ENCODE measurements at places on chromosomes 1 and 21.

DNA sequence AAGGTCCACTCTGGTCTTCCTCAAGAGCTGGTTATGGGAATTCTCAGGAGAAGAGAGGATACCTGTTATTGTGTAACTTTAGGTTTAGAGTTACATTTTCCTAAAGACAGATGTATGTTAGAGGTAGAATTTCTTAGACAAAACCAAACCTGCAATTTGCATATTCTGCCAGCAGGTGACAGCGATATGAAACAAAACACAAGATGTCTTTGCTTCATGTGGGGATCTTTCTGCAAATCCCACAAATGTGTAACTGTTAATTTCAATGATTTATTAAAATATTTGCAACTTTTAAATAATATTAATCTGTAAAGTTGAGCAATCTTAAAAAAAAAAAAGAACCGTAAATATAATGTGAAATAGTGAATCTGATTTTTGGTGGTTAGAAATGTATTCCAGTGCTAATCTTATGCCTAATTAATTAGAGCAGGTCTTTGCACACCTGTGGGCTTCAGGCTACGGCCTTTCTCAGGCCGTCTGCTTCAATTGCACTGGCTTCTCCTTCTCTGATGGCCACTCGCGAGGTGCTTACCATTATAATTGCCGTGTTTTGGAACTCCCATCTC lies 33.4 kb downstream of the FAM78B start:
- no peak for DNase-seq

DNA sequence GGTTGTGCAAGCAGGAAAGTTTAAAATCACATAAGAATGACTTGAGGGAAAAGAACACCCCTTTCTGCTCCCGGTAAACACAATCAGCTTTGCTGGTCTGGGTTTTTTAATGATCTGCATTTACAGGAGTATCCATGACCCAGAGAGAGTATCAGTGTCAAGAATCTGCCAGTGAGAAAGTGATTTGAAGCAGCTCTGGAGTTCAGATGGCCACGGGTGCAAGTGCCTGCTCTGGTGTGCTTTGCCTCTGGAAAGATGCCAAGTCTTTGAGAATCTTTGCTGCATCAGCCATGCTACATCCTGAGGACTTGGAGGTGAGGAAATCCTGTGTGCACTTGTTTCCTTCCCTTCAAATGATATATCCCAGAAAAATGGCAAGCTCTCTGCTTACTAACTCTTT lies 18.6 kb upstream of the MYSM1 start:
- no peak for DNase-seq

GRCh38 chr1:47280142-47280541 lies 33.8 kb downstream of the STIL start:
- DNase-seq, result no peak

GRCh38 chr1:99964806-99965205 lies 5.0 kb upstream of the SLC35A3 start:
- DNase-seq, result no peak

GRCh38 chr1:208523007-208523406 lies 278.8 kb upstream of the PLXNA2 start:
- DNase-seq, result no peak

GRCh38 chr21:32328595-32328994 lies 29.9 kb downstream of the MRAP start:
- no peak for DNase-seq

DNA sequence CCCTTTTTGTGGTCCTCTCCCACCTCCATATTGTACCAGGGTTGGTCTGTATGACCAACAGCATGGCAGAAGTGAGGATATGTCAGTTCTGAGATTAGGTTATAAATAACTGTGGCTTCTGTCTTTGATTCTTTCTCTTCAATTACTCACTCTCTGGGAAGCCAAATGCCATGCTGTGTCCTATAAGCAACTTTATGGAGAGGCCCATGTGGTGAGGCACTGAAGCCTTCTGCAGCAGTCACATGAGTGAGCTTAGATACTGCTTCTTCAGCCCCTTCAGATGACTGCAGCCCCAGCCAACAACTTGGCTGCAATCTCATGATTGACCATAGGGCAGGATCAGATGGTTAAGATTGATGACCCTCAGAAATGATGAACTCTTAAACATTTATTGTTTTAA lies 34.0 kb upstream of the SAMD13 start:
- DNase-seq, result no peak

DNA sequence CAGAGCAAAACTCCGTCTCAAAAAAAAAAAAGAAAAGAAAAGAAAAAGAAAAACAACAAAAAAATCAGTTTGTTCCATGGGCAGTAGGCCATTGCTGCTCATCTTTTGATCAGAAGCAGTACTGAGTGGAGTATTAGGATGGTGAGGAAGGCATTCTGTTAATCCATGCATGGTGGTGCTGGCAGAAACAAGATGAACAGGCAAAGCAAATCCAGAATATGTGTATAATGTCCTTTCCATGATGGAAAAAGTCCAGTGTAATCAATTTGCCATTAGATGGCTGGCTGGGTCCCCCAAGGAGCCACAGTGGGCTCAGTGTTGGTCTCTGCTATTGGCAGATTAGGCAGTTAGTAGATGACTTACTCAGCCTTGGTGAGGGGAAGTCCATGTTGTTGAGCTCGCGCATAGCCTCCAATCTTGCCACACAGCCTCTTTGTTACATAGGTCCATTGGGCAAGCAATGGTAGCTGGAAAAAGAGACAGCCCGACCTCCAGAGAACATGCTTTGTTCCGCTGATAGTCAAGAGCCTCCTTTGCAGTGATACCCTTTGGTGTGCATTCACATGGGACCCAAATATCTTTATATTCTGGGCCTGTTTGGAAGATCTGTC lies 23.3 kb downstream of the H3-3A start:
- no peak for DNase-seq

GRCh38 chr1:32885676-32886003 lies 651 bp upstream of the HPCA start:
- no peak for DNase-seq

GRCh38 chr1:61626816-61627215 lies 98.1 kb downstream of the TM2D1 start:
- DNase-seq, result no peak

DNA sequence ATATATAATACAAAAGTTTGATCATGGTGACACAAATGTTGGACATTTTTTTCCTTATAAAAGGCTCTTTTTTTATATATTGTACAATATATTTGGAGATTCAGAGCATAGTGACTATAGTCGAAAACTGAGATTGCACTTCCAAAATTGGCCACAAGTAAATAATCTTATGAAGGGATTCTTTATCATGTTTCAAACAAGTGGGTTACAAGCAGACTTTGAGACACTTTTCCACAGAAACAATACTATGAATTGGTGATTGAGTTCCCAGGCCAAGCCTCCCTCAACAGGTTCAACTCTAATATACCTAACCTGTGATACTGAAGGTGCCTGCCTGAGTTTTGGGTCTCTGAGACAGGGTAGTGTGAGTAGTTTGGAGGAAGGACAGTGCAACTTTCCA lies 13.8 kb downstream of the LEPR start:
- DNase-seq, result no peak

GRCh38 chr1:18926315-18927081 lies 24.1 kb upstream of the ALDH4A1 start:
- peak; percentile 43 for DNase-seq

- no peak for DNase-seq
These were observed 19.8 kb downstream of the CRB1 start for GRCh38 chr1:197287863-197288262.

DNA sequence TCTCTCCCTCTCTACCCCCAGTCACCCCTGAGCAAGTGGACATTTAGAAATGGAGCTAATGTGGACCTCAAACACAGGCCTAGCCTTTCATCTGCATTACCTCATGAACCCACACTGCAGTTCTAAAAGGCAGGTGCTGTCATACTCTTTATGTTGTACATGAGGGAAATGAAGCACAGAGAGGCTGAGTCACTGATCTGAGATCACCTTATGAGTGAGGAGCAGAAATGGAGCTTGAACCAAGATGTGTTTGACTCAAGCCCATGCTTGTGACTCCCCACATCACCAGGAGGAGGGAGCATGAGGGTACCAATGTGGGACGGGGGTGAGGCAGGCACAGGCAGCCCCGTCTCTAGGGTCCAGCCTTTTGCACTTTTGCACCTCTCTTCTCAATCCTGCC lies 702.8 kb downstream of the PTPRU start:
- DNase-seq, result no peak

GRCh38 chr1:68454534-68454933 lies 4.8 kb upstream of the RPE65 start:
- DNase-seq, result no peak

DNA sequence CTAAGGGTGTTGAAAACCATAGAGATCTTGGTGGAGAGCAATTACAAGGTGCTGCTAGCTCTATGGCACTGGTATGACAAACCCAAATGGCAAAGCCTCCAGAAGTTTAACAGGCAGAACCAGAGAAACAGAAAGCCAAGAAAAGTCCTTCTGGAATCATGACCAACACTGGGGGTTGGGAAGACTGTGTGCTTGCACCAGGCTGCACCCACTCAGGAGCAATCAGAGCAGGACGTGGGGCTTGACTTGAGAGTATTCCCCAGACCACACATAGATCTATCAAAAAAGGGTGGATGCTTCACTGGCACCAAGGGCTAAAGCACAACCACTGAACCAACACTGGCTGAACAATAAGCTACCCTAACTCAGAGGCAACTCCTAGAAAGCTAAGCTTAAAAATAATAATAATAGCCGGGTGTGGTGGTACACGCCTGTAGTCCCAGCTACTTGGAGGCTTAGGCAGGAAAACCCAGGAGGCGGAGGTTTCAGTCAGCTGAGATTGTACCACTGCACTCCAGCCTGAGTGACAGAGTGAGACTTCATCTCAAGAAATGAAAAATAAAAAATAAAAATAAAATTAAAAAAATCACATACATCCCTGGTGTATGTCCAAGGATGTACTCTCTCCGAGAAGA lies 20.1 kb upstream of the ENSA start:
- no peak for DNase-seq

DNA sequence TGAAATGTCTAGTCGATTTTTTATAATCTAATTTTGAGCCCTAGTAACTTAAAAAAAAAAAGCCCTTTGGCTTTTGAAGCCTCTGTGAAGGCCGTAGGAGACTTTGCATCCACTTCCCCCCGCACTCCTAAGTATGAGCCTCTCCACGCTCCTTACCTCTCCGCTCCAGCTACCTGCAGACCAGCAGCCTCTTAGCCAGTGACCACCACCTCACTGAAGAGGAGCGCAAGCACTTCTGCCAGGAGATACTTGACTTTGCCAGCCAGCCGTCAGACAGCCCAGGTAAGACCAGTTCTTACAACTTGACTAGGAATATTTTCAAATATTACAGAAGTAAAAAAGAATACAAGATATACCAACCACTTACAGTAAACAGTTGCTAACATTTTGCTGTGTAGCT lies 27.4 kb upstream of the PWP2 start:
- DNase-seq, result no peak

DNA sequence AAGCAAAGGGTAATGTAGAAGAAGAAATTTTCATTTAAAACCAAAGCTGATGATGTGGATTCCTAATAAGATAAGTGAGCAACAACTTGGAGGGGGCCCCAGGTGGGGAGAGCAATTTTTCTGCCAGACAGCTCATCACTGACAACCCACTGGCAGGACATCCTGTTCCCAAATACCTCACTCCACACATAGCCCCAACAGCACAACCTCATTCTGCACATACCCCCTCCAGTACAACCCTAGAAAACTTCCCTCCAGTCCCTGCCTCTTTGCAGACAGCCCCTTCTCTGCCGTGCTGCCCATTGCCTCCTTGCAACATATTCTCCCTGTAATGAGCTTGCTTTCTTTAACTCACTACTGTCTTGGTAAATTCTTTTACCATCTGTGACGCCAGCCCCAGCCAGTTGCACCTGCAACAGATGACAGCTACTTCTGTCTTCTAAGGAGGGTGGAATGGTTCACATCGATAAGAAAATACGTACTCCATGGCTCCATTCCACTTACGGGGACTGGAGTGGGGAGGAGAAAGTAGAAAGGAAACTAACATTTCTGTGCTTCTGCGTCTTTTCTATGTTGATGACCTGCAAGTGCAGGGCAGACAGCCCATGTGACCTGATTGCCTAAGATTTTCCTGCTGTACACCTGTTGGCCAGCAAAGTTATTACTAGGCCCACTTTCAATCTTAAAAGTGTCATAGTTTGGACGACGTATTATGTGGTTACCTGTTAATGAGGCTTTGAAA lies 14.7 kb downstream of the RHEX start:
- DNase-seq, result no peak

GRCh38 chr1:56788588-56788987 lies 30.6 kb downstream of the FYB2 start:
- no peak for DNase-seq

DNA sequence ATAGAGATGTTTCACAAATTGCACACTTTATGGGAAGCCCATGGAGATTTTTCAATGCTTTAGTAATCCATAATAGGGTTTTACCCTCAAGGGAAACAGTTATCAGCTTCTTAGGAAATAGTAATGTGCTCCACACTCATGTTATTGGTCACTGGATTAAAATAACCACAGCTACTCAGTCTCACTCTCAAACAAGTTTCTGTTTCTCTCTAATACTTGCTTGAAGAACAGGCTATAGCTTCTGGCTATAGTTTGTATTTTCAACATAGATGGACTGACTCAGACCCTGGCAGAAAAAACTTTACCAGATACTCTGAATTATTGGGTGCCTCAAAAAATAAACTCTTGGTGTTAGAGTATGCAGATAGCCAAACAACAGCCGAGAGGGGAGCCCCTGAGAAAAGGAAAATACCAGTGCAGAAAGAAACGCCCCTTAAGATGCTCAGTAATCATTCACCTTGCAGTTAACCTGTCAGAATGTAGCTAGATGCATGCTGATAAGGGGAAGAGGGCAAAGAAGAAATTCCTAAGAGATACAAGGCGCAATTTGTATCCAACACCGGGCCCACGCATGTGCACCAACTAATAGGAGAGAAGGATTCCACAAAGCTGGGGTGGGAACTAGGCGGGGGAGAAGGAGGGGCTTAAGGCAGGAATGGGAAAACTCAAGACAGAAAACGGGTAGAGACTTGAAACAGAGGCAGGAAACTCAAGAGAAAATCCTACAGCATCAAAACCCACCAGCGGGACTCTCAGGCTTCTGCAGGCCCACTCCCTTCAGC lies 30.4 kb upstream of the PDE4B start:
- DNase-seq, result no peak

DNA sequence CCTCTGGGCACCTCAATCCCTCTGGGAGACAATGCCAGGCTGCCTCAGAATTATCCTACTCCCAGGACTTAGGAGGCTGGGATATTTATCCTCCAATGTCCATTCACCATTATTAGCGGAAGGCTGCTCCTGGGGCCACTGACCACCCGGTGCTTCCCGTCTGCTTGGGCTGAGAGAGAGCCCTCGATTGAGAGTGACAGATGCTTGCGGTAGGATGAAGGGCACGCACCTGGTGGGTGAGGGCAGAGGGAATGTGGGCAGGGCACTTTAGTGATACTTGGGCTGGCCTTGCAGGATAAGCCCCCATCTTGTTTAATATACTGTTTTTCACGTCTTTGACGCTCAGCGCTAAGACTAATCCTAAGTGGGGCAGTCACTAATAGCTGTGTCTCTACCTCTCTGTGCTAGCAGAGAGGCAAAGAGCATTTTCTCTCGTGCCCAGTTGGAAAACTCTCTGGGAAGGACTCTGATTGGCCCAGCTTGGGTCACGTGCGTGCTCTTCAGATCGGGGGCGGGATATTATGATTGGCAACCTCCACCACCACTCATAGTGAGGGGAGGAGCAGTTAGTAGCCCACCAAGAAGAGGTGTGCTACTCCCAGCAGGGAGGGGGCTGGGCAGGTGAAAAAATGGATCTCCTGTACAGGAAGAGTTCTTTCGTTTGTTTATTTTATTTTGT lies 10.6 kb upstream of the PARS2 start:
- DNase-seq, result no peak
